Activated naive CD8-positive, alpha-beta T cell treated with anti-CD3 and anti-CD28 coated beads for 36 hours (primary cell): ENCODE measurements at places on chromosomes 3 and 15. TPM values are rescaled to one million over a fixed set of nuclear protein-coding genes. Genes with fewer than 3 reads are reported as not detected.

DNA sequence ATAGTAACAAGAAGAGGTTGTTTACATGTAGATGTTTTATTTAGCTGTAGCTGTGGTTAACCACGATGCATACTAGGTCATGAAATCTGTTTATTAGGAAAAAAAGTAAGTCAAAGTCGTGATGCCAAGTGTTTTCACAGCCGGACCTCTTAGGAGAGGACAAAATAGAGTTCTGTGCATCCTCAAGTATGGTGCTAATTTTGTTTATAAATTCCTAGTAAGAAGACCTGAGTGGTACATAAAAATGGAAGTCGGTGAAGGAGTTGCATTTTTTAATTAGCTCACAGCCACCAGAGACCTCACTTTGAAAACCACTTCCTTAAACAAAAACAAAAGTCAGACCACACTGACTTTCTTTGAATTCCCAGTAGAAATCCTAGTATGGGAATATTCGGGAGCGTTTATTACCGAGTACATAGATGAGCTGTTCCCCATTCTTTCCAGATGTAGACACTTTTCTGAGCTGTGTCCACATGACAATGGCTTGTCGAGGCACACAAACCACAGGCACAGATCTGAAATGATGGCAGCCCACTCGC, 143.6 kb upstream of the UBE2E1 start:
- no peak for DNase-seq

DNA sequence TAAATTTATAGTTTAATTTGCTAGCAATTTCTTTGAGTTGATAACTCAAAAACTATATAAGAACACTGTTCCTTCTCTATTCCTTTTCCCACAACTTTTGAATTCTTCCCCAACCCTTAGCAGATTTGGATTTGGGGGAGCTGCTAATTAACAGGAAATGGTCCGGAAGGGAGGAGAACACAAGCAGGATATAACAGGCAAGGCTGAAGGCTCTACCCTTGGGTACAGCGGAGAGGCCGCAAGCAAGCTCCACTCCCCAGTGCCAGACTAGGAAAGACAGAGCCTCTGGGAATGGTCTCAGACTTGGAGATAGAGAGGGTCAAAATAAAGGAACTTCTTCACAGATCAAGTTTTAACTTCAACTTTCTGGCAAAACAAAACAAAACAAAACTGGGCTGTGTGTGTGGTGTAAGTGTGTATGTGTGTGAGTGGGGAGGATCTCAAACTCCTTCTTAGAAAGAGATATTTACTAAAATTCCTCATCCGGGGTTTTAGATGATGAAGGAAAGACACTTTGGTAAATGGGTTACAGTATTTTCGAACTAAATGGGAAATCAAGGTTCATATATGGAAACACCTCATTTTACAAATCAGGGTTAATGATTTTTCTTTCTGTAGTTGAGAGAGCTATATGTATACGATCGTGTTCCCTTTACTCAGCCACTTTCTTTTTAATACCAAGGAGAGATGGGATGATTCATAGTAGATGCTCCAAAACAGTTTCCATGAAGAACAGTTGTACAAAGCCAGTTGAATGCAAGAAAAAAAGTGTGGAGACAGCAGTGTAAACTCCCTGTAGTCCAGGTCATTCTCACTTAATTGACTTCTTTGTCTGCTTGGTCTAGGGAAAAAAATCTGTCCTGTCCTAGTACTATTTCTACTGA, 161.1 kb downstream of the TP63 start:
- DNase-seq = no peak

Gene BTLA
- total RNA-seq = 34.1 TPM

DNA sequence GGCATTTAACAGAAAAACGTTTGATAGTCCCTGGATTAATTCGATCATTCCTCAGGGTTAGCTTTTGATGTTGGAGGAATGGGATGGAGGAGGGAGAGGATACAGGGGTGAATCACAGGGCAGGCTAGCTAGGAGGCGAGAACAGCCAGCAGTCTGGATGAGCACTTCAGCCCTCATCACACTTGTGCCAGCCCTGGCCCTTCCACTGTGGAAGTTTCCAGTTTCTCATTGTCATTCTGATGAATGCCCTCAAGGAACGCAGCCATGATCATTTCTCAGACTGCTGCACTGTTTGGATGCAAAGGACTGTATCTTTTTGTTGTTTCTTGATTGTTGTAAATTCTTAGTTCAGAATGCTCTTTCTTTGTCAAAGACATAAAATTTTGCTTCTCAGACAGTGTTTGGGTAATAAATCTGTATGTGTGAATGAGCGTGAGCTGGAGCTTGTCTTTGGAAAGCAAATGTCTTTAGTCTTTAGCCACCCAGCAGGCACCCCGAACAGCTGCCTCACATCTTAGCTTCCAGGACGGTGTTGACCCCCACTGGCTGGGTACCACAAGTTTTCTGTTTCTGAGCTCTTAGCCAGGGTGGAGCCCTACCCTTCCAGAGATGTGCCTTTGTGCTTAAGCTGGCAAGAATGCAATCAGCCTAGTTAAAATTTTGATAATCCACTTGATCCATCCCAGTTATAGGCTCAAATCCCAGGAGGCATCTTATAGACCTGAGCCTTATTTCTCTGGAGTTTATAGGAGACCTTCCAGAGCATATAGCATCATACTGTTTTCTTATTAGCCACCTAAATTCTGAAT, 121.1 kb downstream of the PDCD6IP start:
- no peak for DNase-seq

Gene GOLGA6B
- not detected for total RNA-seq

DNA sequence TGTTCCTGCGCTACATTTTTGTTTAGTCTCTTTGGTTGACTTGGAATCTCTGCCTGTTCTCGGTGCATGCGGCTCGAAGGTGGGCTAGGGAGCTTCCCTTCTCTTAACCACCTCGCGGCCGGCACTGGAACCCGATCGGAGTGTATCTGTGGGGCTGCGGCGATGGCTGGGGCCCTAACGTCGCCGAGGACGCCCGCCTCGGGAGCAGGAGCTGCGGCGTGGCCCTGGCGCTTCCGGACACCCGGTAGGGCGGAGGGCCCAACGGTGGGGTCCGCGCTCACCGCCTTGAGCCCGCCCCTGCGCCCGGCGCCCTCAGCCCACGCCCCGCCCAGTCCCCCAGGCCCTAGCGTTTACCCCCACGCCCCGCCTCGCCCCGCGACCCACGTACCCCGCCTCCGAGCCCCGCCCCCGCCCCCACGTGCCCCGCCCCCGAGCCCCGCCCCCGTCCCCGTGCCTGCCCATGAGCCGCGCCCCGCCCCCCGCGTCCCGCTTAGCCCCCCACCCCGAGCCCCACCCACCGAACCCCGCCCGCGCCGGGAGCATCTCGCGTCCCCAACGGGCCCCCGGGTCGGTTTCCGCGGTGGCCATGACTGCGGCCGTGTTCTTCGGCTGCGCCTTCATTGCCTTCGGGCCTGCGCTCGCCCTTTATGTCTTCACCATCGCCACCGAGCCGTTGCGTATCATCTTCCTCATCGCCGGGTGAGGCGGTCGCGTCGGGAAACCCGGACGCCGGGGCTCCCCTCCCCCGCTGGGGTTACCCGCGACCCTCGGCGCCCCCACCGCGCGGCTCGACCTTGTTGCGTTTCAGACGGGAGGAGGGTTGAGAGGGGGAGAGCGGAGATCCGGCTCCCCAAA, at the start of gene APH1B:
Gene APH1B (plus strand): TSS at position 568 of the 855 bp plus-strand sequence. CDS start 19 bp downstream, at position 587.
- DNase-seq = peak; percentile 79

- DNase-seq = no peak
These were observed 85.6 kb upstream of the ACP3 start for GRCh38 chr3:132231633-132232032.

GRCh38 chr3:194167480-194168282, 31.7 kb downstream of the HES1 start:
- DNase-seq = no peak

Gene FAM43A
- 4.1 TPM for total RNA-seq

DNA sequence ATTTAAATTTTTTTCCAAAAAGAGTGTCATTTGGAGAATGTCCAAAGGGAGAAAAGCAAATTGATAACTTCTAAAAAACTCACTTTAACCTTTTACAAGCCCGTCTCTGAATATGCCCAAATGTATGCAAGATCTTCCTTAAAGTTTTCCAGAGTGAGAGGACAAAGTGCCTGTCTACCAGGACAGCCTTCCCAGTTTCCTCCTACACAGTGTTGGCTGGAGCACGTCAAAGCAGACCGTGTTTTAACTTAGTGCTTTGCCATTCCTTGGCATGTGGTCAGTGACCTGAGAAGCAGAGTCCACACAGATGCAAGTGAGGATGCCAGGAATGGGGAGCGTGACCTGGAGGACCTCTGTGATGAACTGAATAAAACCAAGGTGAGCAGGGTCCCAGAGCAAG, 245.7 kb downstream of the FAM43A start:
- no peak for DNase-seq

DNA sequence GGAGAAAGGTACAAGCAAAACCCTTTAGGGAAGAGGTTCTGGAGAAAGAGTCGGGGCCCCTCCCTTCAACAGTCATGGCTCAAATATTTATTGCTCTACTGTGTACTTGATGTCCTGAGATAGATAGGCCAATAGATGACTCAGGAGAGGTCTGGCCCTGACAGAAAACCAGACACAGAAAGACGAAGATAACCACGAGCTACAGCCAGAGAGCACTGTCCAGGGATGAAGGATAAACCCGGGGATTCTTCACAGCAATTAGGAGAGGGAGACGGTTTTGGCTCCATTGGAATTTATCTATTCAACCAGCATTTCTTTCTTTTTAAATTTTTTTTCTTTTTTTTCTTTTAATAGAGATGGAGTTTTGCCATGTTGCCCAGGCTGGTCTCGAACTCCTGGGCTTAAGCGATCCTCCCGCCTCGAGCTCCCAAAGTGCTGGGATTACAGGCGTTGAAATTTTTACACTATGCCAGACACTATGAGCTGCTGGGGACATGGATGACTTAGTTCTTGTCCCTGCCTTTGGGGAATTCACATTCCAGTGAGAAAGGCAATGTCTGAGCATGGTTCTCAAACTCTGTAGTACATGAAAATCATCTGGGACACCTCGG, 4.6 kb upstream of the CIDEC start:
- DNase-seq = no peak

DNA sequence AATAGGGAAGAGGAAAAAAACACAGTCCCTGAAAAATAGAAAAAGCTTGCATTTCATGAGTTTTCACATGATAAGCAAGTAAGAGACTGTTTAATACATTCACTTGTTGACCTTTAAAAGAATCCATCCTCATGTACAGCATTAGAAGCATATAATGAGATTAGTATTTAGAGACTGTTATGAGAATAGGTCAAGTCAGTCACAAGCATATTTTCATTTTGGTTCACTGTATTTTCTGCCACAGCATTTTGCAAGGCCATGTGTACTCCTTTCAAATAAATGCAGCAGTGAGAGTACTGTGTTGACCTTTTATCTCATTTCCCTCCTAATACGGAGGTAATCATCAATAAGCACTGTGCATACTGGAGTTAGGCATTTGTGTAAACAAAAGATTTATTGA, 162.2 kb upstream of the SETMAR start:
- no peak for DNase-seq

DNA sequence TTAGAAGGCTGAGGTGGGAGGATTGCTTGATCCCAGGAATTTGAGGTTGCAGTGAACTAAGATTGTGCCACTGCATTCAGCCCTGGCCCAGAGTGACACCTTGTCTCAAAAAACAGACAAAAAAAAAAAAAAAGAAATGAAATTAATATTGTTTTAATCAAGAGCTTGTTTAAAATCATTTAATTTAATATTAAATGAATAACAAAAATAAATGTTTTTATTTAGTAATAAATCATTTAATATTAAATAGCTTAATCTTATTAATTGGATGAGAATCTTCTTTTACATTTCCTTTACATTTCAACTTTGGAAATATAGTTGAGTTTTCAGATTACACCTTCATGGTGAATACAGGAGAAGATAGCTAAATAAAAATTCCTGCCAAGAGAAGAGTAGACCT, 29.7 kb downstream of the TNIK start:
- DNase-seq = no peak

GRCh38 chr15:54585063-54585462, 606.8 kb downstream of the UNC13C start:
- no peak for DNase-seq

DNA sequence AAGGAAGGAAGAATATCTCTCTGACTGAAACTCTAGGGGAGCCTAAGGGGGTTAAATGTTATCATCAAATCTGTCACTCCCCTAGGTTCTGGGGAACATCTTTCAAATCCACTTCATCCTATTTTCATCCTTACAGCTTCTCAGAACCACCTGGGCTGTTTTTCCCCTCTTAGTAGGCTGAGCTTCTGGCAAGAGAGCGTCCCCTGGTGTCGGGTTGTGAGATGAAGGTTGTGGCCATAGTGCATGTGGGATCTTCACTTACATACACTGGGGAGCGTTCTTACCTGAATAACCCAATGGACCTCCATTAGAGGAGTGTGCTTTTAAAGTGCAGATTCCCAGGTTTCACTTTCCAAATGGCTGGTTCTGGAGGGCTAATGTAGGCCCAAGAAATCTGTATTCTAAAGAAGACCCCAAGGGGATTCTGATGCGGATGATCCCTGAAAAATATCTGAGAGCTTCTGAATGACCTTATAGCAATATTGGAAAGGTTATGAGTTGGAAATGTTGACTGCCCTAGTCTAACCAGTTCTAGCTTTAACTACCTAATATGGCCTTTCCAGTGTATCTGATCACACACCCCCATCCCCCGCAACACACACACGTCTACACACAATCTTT, 663.7 kb downstream of the AGBL1 start:
- peak; percentile 42 for DNase-seq

- no peak for DNase-seq
These were observed 181.3 kb downstream of the LSAMP start for GRCh38 chr3:116263842-116264545.
